IPS-NIHi11 (cell line): ENCODE measurements at places on chromosomes 12 and 14.

DNA sequence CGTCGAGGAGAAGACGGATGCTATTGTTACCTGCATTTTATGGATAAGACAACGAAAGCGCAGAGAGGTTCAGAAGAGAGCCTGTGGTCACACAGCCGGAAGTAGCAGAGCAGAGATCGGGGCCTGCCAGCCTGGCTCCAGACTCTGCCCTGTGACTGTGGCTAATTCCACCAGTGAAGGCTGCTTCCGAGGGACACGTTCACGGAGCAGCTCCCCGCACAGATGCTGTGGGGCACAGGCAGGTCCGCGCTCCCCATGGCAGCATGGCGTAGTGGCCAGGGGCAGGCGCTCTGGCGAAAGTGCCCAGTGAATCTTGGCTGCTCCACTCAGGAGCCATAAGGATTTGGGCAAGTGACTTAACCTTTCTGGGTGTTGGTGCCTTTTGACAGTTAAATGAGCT is 9.8 kb downstream of the RIMBP2 start:
- DNase-seq, result no peak

- DNase-seq, result peak; percentile 90
Measured at GRCh38 chr14:23631702-23632460, 4.3 kb upstream of the DHRS2 start.

- no peak for DNase-seq
Measured at GRCh38 chr12:32249777-32250176, 143.1 kb downstream of the BICD1 start.

DNA sequence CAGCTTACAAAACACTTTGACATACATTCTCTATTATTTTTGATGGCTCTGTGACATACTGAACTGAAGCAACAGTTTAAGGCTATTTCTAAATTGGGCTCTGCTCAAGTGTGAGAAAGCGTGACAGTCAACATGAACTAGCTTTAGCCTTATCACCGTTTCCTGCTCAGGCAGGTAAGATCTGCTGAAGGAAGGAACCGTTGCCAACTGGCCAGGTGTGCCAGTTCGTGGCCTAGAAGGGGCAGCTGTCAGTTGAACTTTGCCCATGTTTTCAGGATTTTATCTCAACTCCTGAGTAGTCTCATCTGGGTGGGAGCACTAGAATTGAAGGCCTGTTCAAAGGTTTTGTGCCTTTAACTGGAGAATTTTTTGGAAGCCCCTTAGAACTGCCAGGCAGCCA is 79.5 kb downstream of the ETV6 start:
- no peak for DNase-seq

GRCh38 chr12:92519284-92519683 is 183.5 kb upstream of the PLEKHG7 start:
- no peak for DNase-seq

- DNase-seq, result no peak
Measured at GRCh38 chr12:58564721-58565120, 355.6 kb downstream of the LRIG3 start.

DNA sequence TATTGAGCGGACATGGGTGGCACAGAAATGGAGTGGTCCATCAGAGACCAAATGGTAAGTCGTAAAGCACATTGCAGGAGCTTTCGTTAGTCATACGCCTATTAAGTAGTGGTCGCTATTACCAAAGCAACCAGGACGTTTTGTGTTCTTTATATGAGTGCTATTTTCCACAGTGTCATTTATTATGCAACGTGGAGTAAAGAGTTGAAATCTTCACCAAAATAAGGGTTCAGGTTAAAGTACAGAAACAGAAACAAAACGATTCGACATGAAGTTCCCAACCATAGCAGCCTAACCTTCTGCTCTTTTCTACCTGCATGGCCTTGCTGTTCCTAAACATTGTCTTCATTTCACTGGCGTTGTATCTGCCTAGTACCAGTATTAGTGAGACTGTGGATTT is 20.1 kb upstream of the FGD4 start:
- DNase-seq, result no peak

DNA sequence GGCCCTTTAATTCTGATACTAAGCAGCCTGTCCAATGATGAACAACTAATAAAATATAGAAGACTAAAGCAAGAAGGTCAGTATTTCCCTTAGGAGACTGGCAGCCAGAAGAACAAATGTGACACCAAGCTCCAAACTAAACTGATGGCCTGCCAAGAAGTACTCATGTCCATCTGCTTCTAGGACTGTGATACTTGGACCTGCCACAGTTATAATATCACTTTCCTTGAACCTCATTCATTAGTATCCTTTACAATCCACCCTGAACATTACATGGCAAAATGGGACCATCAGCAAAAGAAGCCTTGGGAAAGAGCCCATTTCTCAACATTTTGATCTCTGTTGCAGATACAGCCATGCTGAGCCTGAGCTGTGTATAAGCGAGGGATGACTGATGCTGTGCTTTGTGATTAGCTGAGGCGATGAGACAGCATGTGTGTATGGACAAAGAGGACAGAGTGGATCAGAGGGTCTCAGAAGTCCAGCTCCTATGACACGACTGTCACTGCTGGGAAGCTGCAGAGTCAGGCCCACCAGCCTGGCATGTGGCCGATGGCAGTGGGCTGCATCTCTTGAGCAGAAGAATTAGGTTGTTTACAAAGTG is 73.9 kb downstream of the TGFB3 start:
- DNase-seq, result no peak

- DNase-seq, result no peak
Measured at GRCh38 chr12:71682466-71682865, 3.4 kb upstream of the TMEM19 start.
